Activated T-cell treated with anti-CD3 and anti-CD28 coated beads for 48 hours (primary cell): ENCODE measurements at places on chromosomes 7 and 10.

DNA sequence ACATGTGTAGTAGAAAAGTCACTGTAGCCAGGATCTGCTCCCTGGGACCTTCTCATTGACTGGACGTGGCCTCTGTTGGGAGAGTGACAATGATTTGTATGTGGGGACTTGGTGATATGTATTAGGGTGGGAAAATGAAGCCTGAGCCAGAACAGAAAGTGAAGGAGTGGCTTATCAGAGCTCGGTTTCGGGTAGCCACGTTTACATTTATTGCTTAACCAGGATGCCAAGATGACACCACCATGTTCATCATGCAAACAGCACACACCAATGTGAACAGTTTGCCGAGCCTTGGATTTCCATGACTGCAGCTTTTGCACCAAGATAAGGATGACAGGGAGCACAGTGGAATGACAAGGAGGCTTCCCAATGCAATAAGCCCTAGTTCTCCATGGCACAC, 112.8 kb upstream of the STK17A start:
- no peak for DNase-seq

DNA sequence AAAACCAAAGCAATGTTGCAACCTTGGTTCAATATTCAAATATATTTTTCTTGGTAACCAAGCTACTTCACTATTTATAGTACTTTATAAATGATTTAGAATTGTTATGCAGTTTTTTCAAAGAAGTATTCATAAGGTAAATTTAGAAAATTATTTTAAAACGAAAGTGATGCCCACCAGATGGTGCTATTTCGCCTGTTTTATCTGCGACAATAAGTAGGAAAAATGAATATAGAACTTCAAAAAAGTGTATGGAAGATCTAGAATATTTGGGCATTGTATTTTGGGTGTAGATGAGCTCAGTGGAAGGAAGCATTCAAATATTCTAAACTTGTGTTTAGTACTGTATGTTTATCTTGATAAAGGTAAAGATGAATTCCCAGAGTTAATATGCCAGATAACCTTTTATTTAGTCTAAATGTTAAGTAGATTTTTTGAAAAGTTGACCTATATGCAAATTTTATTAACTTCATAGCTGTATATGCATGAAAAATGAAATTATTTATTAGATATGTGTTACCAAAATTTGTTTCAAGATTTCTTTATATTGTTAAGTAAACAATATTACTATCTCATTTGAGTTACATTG, 93.2 kb downstream of the ADK start:
- no peak for DNase-seq

- no peak for DNase-seq
These were observed 66.6 kb downstream of the PRKCQ start for GRCh38 chr10:6513476-6513875.

DNA sequence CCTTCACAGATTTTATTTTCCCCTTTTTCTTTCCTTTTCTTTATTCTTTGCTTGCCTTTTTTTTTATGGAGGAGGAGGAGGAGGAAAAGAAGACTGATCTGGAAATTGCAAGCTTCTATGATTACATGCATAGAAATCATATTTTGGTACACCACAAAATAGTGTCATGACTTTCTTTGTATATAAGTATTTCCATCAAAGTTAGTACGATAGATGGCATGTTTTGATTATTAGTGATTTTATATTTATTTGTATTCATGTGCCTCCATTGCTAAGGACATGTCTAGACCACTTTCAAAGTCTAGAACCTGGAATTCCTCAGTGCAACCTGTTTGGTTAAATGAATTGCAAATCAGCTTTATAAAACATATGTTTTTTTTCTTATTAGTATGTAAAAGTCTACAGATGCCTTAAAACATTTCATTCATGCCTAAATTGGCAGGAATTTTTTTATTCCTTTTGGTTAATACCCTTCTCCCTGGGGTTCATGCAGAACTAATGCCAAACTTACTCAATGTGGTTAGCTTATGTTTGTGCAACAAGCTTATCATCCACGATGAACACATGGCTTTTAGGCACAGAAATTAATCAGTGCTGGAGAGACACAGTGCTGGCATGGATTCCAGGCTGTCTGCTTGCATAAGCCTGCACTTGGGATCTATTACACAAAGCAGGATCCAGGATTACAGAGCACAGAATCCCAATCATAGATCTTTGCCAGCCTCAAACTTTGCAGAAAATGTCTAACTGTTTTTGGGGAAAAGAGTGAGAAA, 213.1 kb downstream of the CHRM2 start:
- DNase-seq, result no peak

- no peak for DNase-seq
These were observed 291.6 kb downstream of the RNLS start for GRCh38 chr10:88291289-88292184.

GRCh38 chr7:90192876-90193750, 18.4 kb upstream of the STEAP2 start:
- no peak for DNase-seq
